ENCODE measurements at places on chromosomes 7 and 10.

DNA sequence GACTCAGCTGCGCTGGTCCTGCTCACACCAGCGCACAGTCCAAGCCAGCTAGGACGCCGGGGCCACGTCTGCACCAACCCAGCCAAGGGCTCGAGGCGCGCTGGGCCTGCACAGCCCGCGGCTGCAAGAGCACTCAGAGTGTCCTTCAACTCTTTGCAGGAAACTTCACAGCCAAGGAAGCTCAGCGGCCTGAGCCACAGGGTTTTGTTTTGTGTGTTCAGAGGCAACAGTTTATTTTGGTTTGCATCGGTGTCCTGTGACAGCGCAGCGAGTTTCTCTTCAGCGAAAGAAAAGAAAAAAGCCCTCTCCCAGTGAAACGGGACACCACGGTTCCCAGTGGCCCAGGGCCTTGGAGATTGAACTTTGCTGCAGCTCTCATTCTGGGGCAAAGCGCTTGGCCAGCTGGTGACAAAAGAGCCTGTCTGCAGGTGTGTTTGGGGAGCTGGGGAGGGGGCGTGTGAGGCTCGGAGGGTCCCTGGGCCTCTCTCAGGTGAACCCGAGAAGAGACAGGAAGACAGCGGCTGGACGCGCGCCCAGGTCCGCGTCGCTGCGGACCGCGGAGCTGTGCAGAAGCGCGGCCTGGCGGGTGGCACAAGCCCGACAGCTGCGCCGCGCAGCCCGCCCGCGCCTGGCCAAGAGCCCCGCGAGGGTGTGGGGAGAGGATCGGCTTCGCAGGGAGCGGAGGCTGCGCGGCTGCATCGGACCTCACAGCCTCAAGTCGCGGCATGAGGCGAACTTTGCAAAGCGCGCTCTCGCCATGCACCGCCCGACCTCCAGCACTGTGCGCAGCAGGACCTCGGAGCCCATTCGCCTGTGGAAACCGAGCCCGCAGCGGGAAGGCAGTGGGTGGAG lies 922 bp downstream of the CXCL12 start:
- peak; percentile 42 for DNase-seq

DNA sequence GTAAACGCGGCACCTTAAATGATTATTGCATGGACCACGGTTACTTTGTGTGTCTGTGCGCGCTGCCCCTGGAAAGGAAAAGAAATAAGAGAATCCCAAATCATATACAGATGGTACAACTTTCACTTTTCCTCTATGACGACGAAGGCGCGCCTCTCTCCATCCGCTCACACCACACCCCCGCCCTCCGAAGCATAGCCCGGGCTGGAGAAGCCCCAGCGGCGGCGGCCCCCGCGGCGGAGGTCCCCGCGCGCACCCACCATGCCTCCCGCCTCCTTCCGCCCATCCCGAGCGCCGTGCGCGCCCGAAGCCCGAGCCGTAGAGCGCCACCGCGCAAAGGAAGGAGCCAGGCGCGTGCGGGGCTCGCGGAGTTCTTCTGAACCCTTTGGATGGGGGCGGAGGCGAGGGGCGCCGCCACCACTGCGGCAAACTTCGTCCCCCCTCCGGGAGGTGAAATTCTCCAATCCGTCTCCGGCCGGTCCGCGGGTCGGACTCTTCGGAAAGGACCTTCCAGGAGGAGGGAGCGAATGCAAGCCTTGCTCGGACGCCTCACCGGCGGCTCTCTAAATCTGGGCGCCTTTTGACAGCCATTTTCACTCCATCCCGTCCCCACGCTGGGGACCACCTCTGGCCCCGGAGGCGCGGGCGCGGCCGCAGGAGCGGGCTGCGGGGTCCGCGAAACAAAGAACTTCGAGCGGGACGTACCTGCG lies 588 bp downstream of the GLI3 start:
- peak; percentile 73 for DNase-seq

GRCh38 chr7:91137788-91138368 lies 126.4 kb upstream of the FZD1 start:
- DNase-seq, result no peak

GRCh38 chr10:86520871-86521677 lies 518 bp downstream of the WAPL start:
- DNase-seq, result peak; percentile 74

GRCh38 chr10:26556748-26557640 lies 118.9 kb downstream of the APBB1IP start:
- peak; percentile 66 for DNase-seq

- DNase-seq, result peak; percentile 77
These were observed 20.2 kb downstream of the PDCD11 start for GRCh38 chr10:103416436-103417147.

Data from hepatocyte (in vitro differentiated cells).